Activated T-helper 9 cell treated with anti-CD3 and anti-CD28 coated beads, Interleukin-2, amount 50 U/mL, for 16 hours (primary cell): ENCODE measurements at places on chromosomes 2 and 18.

DNA sequence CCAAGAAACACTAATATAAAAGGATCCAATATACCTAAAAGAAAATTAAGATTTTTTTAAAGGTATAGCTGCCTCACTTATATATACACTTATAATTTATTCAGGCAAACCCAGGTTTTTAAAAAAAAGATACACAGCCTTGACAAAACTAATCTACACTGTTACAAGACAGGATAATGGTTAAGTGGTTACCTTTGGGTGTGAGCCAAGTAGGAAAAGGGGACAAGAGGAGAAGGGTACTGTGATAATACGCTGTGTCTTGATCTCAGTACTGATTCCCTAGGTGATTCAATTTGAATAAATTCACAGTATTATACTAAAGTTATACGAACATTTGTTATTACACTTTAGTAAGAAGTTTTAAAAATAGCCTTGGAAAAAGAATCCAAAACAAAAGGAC is 30.6 kb downstream of the KLHL41 start:
- no peak for DNase-seq

DNA sequence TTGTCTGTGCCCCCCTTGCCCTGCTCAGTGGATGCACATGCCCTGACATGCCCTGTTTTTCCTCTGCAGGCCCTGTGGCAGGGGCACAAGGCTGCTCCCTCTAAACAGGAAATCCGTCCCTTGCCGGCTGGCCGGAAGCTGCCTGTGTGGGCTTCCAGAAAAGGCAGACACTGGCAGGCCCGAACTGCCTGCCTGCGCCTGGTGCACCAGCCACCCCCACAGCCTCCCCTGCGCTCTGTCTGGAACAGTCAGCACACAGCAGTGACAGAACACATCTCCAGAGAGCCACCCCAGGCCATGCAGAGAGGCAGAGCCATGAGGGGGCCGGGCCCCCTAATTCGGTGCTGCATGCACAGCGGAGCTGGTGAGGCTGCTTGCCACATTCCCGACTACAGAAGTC is 33.5 kb downstream of the LOXHD1 start:
- DNase-seq, result no peak

DNA sequence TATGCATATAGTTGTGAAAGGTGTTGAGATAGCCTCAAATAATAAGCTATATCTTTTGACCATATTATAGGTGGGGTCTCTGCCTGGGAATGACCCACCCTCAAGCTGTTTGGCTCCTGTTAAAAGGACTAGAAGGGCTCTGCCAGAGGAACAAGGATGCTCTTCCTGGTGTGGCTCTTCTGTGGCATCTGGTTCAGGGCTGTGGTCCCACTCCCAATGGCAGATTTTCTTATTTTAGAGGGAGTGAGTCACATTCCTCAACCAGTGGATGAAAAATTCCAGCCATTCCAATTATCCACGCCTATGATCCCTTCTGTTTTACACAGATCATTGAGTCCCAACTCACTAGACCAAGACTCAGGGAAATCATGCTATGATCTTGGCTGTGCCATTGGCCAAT is 119.9 kb downstream of the PARD3B start:
- no peak for DNase-seq

GRCh38 chr2:197209246-197209645 is 101.3 kb downstream of the ANKRD44 start:
- no peak for DNase-seq

GRCh38 chr18:37453752-37454151 is 111.8 kb downstream of the CELF4 start:
- no peak for DNase-seq

- no peak for DNase-seq
Measured at GRCh38 chr2:112588611-112589045, 4.2 kb downstream of the CHCHD5 start.

DNA sequence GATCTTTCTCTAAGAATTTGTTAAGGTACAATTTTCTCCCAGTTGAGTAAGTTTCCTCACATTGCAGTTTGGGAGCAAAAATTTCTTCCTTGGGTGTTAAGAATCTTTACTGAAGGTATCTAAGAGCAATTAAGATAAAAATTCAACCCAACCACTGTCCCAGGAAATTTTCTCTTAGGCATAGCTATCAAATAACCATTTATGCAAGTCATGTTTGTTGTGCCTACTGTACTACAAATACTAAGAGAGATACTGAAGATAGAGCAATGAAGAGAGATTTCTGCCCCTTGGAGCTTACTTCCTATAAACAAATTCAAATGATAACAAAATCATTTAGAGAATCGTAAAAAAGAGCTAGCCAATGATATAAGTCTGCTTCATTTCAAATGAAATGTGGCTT is 402.8 kb downstream of the LRRTM4 start:
- DNase-seq, result no peak

- DNase-seq, result no peak
Measured at GRCh38 chr18:24231773-24232735, 93.2 kb downstream of the CABYR start.

- peak; percentile 38 for DNase-seq
Measured at GRCh38 chr2:127829845-127830246, 18.9 kb upstream of the WDR33 start.
